ENCODE measurements at places on chromosomes 3 and 15.

- H3K4me3 ChIP-seq, result no peak overlapping the region
- no peaks in the 10 kb centered on the region for H3K27me3 ChIP-seq
- no peaks in the 10 kb centered on the region for H3K4me1 ChIP-seq
- no peak overlapping the region for H3K27ac ChIP-seq
- H3K36me3 ChIP-seq, result no peaks in the 10 kb centered on the region
- no peak for DNase-seq
Observed at GRCh38 chr3:12399226-12399625, 85.1 kb upstream of the TSEN2 start.

DNA sequence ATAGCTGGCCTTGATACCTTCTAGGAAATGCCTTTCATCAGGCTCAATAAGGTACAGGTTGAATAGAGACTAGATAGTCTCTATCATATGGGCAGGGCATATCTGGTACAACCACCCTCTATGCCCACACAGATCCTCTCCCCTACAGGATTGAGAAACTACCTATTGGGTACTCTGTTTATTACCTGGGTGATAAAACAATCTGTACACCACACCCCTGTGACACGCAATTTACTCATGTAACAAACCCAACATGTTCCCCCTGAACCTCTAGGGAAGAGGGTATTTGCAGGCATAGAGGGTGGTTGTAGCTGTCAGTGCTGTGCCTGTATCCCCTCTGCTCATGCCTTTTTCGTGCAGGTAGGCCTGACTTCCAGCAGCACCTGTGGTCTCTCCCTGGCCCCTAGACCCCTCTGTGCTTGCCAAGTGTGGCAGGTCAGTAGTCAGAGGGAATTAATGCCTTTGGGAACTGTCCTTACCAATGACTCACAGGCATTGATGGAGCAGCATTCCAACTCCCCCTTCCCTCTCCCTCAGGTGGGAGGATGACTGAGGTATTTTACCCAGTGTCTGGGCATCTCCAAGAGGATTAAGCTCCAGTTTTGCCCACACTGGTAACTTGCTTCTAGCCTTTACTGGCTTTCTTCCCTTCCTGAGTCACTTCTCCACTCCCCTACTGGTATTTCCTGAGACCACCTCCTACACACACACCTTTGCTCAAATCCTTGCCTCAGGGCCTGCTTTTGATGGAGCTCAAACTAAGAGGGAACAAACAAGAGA is 18.3 kb downstream of the CLSTN2 start:
- H3K36me3 ChIP-seq, result no peaks in the 10 kb centered on the region
- DNase-seq, result no peak
- H3K4me3 ChIP-seq, result no peak overlapping the region
- no peaks in the 10 kb centered on the region for H3K27me3 ChIP-seq
- no peak overlapping the region for H3K27ac ChIP-seq
- H3K4me1 ChIP-seq, result no peaks in the 10 kb centered on the region

GRCh38 chr3:99865321-99865720 is 47.7 kb downstream of the CMSS1 start:
- no peak for DNase-seq
- H3K4me1 ChIP-seq, result no peaks in the 10 kb centered on the region
- no peak overlapping the region for H3K4me3 ChIP-seq
- H3K36me3 ChIP-seq, result no peaks in the 10 kb centered on the region

DNA sequence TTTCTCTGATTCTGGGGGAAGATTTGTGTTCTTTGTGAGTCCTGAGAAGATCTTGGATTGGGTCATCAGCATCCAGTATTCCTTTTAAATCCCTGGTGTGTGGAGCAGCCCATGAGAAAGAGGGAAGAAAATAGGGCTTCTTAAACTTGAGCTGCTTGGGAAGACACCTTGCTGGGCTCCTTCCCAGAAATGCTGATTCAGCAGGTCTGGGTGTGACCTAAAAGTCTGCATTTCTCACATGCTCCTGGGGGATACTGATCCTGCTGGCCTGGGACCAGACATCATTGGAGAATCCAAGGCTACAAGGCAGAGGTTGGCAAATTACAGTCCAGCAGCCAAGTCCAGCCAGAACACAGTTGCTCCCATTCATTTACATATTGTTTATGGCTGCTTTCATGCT is 54.1 kb upstream of the CMTM7 start:
- no peaks in the 10 kb centered on the region for H3K27me3 ChIP-seq
- H3K27ac ChIP-seq, result no peak overlapping the region
- no peak for DNase-seq
- H3K36me3 ChIP-seq, result no peaks in the 10 kb centered on the region

DNA sequence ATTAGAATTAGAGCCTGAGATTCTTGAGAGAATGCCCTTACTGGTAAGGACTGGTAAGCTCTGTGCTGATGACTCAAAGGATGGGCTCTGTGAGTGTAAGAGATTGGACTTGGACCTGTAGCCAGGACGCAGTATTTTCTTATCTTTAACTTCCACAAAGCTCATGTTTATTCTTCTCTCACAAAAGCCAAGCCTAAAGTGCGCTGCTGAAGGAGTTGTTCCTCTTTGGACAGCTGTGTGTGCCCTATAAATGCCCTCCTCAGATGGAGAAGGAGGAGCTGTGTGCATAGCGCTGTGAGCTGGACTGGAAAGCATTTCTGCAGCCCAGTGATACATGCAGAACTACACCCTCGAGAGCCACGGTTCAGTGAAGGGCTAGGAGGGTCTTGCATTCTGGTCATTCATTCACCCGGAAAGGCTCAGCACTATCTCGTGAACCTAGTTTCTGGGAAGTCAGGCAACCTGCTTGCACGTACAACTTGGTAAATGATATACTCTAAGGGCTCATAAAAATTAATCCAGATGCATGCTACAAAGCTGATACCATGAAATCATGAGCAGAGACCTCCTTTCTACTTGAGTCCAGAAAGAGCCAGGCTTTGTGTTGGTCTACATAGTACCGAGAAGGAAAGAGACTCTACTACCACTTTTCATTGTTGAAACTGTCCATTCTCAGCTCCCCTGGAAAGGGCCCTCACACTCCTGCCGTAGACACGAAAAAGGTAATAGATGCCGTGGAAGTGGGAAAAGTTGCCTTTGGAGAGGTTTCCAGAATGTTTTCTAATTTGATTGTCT is 103.0 kb upstream of the TBL1XR1 start:
- H3K4me1 ChIP-seq, result no peaks in the 10 kb centered on the region
- DNase-seq, result no peak
- H3K27me3 ChIP-seq, result no peaks in the 10 kb centered on the region
- no peaks in the 10 kb centered on the region for H3K36me3 ChIP-seq
- H3K4me3 ChIP-seq, result no peak overlapping the region

GRCh38 chr15:64928626-64929220 is 17.0 kb downstream of the ANKDD1A start:
- no peak overlapping the region for H3K4me3 ChIP-seq
- no peak for DNase-seq
- H3K27ac ChIP-seq, result no peak overlapping the region
- H3K27me3 ChIP-seq, result no peaks in the 10 kb centered on the region

- no peak for DNase-seq
- no peak overlapping the region for H3K27ac ChIP-seq
- H3K27me3 ChIP-seq, result no peaks in the 10 kb centered on the region
- H3K4me1 ChIP-seq, result no peaks in the 10 kb centered on the region
- H3K4me3 ChIP-seq, result no peak overlapping the region
Observed at GRCh38 chr15:86590461-86590860, 510.8 kb downstream of the AGBL1 start.

GRCh38 chr15:34367101-34368081 is at the start of gene LPCAT4:
Gene LPCAT4 (minus strand): TSS chr15:34367196. CDS start chr15:34367100, 96 bp downstream.
- no peaks in the 10 kb centered on the region for H3K27me3 ChIP-seq
- H3K36me3 ChIP-seq, result peaks cover 11% of the 10 kb centered on the region
- peak within 1 kb of the TSS; percentile 90 for H3K27ac ChIP-seq

GRCh38 chr3:65483480-65483879 is 555.2 kb downstream of the MAGI1 start:
- H3K27ac ChIP-seq, result no peak overlapping the region
- no peaks in the 10 kb centered on the region for H3K36me3 ChIP-seq
- no peak overlapping the region for H3K4me3 ChIP-seq
- no peak for DNase-seq
- no peaks in the 10 kb centered on the region for H3K4me1 ChIP-seq

DNA sequence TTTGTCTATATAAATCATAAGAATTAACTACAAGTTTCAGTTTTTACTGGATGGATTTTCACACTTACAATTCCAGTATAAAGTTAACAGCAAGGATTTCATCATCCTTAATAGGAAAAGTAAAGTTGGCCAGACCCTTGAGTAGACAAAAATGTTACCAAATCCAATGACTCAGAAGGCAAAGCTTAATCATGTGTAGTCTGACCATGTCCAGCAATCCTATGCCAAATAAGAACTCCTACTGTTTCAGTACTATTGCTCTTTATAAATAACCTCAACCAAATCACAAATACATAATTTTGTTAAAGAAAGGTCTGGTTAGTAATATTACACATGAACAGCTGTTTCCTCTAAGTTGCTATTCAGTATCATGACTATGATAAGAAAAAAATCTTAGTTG is 35.0 kb downstream of the PLOD2 start:
- no peaks in the 10 kb centered on the region for H3K36me3 ChIP-seq
- no peaks in the 10 kb centered on the region for H3K27me3 ChIP-seq
- H3K27ac ChIP-seq, result no peak overlapping the region

DNA sequence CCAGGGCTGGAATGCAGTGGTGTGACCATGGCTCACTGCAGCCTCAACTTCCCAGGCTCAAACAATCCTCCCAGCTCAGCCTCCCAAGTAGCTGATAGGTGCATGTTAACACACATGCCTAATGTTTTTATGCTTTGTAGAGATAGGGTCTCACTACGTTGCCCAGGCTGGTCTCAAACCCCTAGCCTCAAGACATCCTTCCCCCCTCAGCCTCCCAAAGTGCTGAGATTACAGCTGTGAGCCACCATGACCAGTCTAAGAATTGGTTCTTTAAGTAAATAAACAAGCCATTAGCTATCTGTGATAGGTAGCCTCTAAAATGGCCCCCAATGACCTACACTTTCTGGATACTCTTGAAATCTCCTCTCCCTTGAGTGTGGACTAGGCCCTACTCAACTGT is 3.7 kb downstream of the TRIM59 start:
- no peak for DNase-seq
- H3K27ac ChIP-seq, result no peak overlapping the region
- H3K4me1 ChIP-seq, result peaks cover 9% of the 10 kb centered on the region
- no peaks in the 10 kb centered on the region for H3K36me3 ChIP-seq

DNA sequence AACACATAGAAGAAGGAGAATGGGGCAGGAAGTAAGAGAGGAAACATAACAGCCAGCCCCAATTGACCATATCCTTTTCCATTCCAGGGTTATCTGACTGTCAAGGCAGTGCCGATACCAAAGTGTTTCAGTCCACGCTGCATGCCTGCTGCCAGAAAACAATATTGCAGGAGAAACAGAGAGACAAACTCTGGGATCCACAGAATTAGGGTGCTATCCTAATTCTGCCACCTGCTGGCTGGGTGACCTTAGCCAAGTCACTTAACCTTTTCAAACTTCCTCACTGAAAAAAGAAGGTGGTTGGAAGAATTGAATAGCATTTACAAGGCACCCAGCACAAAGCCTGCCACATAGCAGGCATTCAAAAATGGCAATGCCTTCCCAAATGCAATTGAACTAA is 32.0 kb downstream of the GLB1 start:
- H3K4me1 ChIP-seq, result peaks cover 50% of the 10 kb centered on the region
- no peak for DNase-seq
- H3K27ac ChIP-seq, result no peak overlapping the region
- no peaks in the 10 kb centered on the region for H3K27me3 ChIP-seq
- H3K36me3 ChIP-seq, result peaks cover 9% of the 10 kb centered on the region

DNA sequence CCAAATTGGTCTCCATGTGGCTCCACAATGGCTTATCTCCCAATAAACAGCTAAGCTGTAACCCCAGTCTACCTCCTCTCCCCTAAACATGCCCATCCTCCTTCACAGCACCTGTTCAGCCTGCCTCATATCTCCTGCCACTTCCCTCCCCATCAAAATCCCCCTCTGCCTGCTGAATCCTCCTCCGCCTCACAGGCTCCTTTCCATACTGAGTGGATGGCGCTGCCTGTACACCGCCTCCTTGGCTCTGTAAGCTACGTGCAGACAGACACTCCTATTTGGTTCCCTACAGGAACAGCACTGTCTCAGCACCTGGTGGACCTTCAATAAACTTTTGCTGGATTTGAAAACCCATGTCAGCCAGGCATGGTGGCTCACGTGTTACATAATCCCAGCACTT is 53.7 kb downstream of the ADCY5 start:
- H3K36me3 ChIP-seq, result no peaks in the 10 kb centered on the region
- DNase-seq, result no peak
- no peak overlapping the region for H3K27ac ChIP-seq
- no peaks in the 10 kb centered on the region for H3K27me3 ChIP-seq
- H3K4me3 ChIP-seq, result no peak overlapping the region

GRCh38 chr15:63045465-63045840 is 2.9 kb downstream of the TPM1 start:
- H3K36me3 ChIP-seq, result no peaks in the 10 kb centered on the region
- peaks cover 45% of the 10 kb centered on the region for H3K27me3 ChIP-seq
- H3K27ac ChIP-seq, result no peak overlapping the region
- DNase-seq, result no peak
- peaks cover 25% of the 10 kb centered on the region for H3K4me1 ChIP-seq

DNA sequence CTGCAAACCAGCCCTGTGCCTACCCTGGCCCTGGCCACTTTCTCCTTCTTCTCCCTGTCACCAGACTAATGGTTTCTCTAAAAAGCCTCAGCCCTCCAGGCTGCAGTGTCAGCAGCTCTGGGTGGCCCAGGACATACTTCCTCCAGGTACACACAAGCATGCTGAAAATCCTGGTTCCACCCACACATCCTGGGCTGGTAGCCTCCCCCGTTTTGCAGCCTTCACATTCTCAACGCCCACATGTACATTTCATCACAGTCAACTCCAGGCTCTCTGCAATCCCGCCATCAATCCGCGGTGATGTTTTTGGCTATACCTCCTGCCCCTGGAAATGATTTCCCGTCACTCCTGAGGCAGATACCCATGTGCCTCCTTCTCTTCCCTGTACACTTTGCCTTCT is 59.4 kb downstream of the MAGEF1 start:
- H3K4me1 ChIP-seq, result no peaks in the 10 kb centered on the region
- no peak overlapping the region for H3K4me3 ChIP-seq
- H3K36me3 ChIP-seq, result no peaks in the 10 kb centered on the region
- DNase-seq, result no peak
- no peak overlapping the region for H3K27ac ChIP-seq

- H3K27ac ChIP-seq, result no peak overlapping the region
- H3K36me3 ChIP-seq, result no peaks in the 10 kb centered on the region
- no peaks in the 10 kb centered on the region for H3K27me3 ChIP-seq
Observed at GRCh38 chr3:196145468-196146262, 63.8 kb upstream of the TFRC start.

DNA sequence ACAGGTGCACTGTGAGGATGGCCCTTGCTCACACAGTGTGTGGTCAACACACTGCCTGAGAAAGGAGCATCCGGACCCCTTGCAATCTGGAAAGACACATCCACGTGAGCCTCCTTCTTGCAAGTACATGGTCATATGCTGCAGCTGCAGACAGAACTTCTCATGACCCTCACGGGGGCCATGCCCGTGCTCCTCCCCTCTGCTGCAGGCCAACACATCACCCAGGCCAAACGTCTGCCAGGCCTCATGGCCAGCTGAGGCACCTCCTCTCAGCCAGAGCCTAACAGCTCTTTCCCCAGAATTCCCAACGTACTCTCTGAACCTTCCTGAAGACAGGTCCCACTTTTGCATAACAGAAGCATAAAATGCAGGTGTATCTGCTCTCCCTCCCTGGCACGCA is 25.3 kb downstream of the SLC41A3 start:
- H3K27me3 ChIP-seq, result no peaks in the 10 kb centered on the region
- H3K4me1 ChIP-seq, result no peaks in the 10 kb centered on the region
- no peak overlapping the region for H3K27ac ChIP-seq
- DNase-seq, result no peak
- H3K4me3 ChIP-seq, result no peak overlapping the region

All from effector memory CD4-positive, alpha-beta T cell (primary cell).